Thoracic aorta (tissue), 2 donors: ENCODE measurements at places on chromosomes 1 and 21. TPM values are rescaled to one million over a fixed set of nuclear protein-coding genes. Genes with fewer than 3 reads are reported as not detected.

DNA sequence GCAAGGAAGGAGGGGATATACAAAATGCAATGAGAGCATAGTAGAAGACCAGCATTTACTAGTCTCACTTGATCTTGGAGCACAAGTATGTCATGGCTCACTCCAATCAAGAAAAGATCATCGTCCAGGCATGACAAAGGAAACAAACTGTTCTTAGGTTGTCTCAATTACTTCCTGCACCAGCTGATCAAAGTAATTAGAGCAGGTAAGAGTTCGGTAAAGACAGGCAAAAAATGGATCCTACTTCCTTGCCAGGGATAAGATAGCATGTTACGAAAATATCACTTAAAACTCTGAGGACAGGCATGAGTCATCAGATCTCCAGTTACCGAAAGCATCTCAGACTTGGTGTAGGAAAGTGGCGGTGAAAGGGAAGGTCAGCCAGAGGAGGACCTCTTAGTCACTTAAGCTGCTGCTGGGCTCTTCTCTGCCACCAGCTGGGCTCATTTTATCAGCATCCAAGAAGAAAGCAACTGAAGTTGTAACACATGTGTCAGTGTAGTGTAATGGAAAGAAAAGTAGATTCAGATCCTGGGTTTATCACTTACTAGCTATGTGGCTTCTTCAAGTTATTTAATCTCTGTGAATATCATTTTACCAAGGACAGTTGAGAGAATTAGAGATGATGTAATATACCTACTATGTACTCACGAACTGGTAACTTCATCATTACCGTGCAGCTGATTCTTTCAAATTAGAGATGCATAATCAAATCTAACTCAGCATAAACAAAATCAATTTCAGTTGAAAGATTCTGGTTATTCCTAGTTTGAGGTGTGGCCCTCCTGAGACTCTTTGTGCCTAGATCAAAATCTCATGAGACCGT lies 46.8 kb downstream of the XCL1 start:
- no peak overlapping the region for H3K4me3 ChIP-seq
- no peaks in the 10 kb centered on the region for H3K36me3 ChIP-seq
- H3K4me1 ChIP-seq = peaks cover 13% of the 10 kb centered on the region

GRCh38 chr1:151993734-151994496 lies at the start of gene S100A10:
TSS of gene S100A10 (minus strand) at chr1:151993859. CDS start at chr1:151986230, 7,629 bp downstream.
- DNase-seq = peak; percentile 46
- H3K4me1 ChIP-seq = peaks cover 52% of the 10 kb centered on the region
- peak within 1 kb of the TSS; percentile 85 for H3K4me3 ChIP-seq
- H3K27me3 ChIP-seq = no peaks in the 10 kb centered on the region
- no peaks in the 10 kb centered on the region for H3K36me3 ChIP-seq

DNA sequence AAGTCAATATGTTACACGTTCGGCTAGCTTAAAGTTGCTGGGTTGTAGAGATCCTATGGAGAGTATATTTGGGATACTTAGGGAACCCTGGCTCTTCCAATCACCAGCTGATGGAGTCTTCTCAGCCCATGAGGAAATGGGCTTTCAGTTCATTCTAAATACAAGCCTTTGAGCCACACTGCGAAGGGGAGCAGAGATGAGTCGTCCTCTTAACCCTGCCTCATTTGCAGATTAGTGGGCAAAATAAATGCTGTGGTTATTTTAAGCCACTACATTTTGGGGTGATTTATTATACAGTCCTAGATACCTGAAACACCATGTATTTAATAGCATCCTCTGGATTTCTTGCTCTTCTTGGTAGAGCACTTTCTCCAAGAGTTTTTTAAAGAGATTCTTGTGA lies 19.0 kb upstream of the VCAM1 start:
- no peak for DNase-seq
- peak overlapping the region; percentile 68 for H3K27ac ChIP-seq
- no peak overlapping the region for H3K4me3 ChIP-seq

GRCh38 chr1:72485801-72486200 lies 203.5 kb upstream of the NEGR1 start:
- H3K4me3 ChIP-seq = no peak overlapping the region
- H3K36me3 ChIP-seq = no peaks in the 10 kb centered on the region
- H3K27me3 ChIP-seq = no peaks in the 10 kb centered on the region
- no peak for DNase-seq
- H3K27ac ChIP-seq = no peak overlapping the region

RGS13 gene
- 0.56 TPM for total RNA-seq

CYP4A11 gene
- total RNA-seq = not detected

PRAMEF1 gene
- total RNA-seq = not detected
